ELF-1 (cell line): ENCODE measurements at places on chromosomes 6 and 20.

- peak; percentile 25 for DNase-seq
Measured at GRCh38 chr6:32047084-32047478, 8.9 kb downstream of the CYP21A2 start.

DNA sequence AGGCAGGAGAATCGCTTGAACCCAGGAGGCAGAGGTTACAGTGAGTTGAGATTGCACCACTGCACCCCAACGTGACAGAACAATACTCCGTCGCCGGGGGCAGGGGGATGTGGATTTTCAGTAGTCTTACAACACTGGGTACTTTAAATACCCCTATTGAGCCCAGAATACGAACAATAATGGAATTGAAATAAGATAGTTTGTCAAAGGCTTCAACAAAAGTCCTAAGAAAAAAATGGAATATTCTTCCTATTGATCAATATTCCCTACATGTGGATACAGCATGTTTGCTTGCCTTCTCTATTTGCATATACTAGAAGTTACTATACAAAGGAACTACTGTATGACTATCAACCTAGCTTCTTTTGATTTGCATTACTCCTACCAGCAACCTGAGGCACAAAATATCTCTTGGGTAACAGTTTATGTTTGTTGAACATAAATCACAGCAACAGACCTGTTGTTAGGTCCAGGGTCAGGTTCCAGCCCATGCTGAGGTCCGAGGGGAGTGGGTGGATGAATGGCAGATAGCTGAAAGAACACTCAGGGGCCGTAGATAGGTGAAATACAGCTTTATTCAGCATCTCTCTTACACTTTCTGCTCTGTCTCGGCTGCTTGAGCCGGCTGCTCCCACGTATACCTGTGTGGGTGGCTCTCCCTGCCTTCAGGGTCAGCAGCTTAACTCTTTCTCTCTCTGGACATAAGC is 23.8 kb downstream of the MAN1A1 start:
- DNase-seq, result no peak

- no peak for DNase-seq
Measured at GRCh38 chr6:94144807-94145206, 725.4 kb upstream of the EPHA7 start.

DNA sequence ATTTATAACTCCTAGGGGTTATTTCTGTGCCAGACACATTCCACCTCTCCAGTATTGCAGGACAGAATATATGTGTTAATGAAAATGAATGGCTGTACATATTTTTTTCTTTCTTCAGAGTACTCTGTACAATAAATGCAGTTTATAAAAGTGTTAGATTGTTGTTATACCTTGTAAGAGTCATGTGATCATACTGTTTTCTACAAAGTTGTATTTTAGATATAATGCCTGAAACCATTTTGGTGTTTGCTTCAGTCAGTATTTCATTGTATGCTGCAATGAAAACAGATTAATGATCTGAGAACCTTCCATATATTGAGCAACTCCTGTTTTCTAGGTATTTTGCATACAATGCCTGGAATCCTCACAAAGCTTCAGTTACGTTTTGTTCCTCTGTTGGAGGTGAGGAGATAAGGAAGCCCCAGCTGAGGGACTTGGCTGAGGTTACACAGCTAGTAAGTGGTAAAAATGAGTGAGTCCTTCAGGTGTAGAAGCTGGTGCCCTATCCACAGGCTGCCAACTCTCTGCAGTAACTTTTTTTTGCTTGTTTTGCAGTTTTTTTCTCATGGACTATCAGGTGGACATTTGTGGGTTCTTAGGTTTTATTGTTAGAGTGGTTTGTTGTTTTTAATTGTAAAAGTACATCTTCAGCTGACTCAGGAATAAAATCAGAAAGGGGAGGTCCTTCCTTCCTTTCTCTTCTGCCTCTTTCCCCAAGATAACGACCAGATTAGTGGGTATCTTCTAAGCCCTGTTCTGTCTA is 11.6 kb downstream of the PDCD2 start:
- no peak for DNase-seq

GRCh38 chr6:9224539-9224938 is 789.2 kb upstream of the SLC35B3 start:
- DNase-seq, result no peak

GRCh38 chr6:146887447-146888077 is 288.8 kb downstream of the ADGB start:
- no peak for DNase-seq

DNA sequence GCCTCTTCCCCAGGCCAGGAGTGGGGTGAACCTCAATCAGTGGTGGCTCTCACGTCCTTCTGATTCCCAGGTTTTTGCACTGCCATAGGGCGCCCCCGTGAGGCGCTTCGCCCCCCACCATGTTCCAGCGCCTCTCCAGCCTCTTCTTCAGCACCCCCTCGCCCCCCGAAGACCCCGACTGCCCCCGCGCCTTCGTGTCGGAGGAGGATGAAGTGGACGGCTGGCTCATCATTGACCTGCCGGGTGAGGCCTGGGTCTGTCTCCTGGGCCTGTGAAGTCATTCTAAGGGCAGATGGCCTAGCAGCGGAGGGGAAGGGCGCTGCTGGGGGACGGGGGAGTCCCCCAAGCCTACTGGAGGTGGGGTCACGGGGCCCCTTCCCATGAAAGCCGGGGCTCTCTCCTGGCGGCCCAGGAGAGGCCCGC is 4.5 kb downstream of the TP53INP2 start:
- DNase-seq, result peak; percentile 47

- DNase-seq, result no peak
Measured at GRCh38 chr6:6588064-6588923, at the start of gene LY86. TSS of gene LY86 (plus strand) at chr6:6588720. CDS start at chr6:6588735, 15 bp downstream.
